ENCODE measurements at places on chromosomes 11 and 22.

- no peak for DNase-seq
Measured at GRCh38 chr11:21148376-21148775, 479.0 kb downstream of the NELL1 start.

GRCh38 chr11:7575841-7576725 lies 62.3 kb downstream of the PPFIBP2 start:
- DNase-seq, result peak; percentile 26

DNA sequence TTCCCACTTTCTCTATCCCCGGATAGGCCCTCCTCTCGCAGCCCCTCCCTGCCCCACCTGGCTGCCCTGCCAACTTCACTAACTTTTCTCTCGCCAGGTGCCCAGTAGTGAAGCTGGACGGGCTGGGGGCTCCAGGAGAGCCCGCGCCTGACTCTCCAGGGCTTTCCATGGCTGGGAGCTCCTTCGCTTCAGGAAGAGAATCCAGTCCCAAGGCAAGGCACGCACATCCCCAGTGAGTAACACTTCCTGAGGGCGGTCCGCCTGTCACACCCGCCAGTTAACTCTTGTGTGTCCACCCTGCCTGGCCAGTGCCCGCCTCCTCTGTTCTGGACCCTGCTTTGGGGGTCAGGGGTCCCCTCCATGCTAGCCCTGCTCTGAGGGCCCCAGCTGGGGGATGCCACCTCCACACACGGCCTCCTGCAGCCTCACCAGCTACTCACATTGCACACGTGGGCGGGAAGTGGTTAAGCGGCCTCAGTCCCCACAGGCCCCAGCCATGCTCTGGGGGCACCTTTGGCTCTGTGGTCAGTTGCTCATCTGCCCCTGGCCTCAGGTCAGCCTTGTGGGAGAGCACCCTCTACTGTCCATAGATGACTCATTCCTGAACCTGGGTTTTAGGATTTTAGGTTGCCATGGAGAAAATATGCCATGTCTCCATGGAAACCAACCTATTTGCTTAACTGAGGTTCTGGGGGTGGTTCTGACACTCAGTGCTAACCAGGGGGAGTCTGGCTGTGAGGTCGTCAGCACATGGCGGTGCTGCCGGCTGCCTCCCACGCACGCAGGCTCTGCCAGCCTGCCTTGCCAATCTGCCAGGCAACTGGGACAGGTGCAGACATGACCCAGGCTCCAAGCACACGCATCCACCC lies at the start of gene RIN1:
Gene RIN1, minus strand, starts transcription at position 201 of the 869 bp plus-strand sequence. Its CDS starts 32 bp downstream, at position 169.
- DNase-seq, result no peak

DNA sequence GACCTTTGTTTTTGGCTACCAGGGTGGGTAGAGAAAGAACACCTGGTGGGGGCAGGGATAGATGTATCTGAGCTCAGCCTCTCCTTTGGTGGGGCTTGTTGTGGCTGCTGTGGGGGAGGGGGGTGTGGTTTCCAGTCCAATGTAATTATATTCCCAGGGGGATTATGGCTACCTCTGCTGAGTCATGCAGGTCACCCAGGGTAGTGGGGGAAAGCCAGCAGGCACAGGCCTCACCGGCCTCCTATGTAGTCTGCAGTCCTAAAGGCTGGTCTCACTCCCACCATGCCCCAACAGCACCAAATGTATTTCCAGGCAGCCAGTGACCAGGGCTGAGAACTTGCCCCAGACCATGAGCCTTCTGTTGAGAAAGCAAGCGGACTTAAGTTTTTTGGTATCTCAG lies 119.6 kb downstream of the DYNC2H1 start:
- no peak for DNase-seq

DNA sequence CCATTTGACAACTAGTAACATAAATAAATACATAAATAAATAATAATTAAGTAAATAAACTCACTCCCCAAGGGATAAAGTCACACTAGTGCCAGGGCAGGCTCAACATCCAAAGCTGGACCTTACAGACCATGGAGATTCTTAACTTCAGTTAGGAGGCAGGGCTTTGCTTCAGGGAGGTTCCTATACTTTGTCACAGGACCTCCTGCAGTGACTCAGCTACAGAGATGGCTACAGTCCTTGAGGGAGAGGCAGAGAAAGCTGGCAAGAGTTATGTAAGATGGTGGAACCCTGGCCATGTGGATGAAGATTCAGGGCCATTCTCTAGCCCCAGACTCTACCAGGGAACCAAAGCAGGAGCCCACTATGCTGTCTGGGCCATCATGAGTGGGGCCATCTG lies 74.1 kb upstream of the CADM1 start:
- DNase-seq, result no peak

DNA sequence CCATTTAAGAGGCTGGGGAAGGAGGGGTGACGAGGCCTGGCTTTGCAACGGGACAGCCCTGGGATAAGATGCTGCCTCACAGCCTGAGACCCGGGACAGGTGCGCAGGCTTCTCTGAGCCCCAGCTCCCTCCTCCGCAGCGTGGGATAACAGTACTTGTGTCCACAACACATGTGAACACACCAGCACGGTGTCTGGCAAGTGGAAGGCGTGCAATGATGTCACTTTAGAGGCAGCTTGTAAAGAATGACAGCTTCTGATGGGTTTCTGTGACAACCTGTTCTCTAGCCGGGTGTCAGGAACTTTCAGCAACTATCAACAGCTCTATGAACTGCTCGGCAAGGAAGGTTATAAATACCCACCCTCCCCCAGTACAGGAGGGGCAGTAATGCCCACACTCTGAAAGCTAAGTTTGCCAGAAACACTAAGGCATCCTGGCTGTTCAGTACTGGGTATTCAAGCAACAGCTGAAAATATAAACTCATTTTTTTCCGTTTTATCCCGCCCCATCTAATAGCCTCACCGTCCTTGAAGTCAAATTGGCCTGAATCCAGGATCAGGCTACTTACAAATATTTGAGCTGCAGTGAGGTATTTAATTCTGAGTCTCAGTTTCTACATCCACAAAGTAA lies 59.7 kb downstream of the MYH9 start:
- DNase-seq, result no peak

DNA sequence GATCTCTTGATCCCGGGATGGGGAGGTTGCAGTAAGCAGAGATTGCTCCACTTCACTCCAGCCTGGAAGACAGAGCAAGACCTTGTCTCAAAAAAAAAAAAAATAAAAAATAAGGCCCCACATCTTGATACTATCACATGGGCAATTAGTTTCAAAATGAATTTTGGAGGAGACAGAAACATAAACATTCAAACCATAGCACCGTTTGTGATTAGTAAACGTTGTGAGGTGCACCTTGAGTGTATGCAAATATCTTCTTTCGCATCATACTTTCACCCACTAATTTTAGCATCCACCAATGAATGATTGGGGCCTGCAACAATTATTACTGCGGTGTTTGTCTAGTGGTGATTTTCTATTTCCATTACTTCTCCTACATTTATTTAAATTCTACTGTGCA lies 11.0 kb upstream of the SPDYC start:
- DNase-seq, result no peak

GRCh38 chr11:121067453-121067852 lies 33.6 kb upstream of the TECTA start:
- DNase-seq, result no peak

- DNase-seq, result no peak
Measured at GRCh38 chr11:134904103-134904790, 492.2 kb upstream of the B3GAT1 start.

GRCh38 chr11:86984701-86985100 lies 29.5 kb upstream of the FZD4 start:
- DNase-seq, result no peak

DNA sequence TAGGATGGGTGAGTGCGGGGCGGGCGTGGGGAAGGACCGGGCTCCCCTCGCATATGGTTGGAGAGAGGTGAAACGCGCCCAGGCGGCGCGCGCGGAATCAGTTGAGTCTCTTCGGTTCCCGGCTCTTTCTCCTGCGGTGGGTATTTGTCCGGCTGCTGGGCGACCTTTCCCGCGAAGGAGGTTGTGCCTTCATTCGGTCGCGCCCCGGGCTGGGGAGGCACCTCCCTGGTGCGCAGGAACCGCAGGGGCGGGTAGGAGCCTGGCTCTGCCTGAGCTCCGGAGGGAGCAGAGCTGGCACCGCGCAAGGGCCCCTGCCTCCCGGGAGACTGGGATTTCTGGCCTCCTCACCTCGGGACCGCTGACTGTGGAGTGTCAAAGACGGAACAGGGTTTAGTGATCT lies 27.5 kb downstream of the SAA4 start:
- no peak for DNase-seq

GRCh38 chr22:30183271-30183670 lies 63.3 kb downstream of the LIF start:
- DNase-seq, result no peak

DNA sequence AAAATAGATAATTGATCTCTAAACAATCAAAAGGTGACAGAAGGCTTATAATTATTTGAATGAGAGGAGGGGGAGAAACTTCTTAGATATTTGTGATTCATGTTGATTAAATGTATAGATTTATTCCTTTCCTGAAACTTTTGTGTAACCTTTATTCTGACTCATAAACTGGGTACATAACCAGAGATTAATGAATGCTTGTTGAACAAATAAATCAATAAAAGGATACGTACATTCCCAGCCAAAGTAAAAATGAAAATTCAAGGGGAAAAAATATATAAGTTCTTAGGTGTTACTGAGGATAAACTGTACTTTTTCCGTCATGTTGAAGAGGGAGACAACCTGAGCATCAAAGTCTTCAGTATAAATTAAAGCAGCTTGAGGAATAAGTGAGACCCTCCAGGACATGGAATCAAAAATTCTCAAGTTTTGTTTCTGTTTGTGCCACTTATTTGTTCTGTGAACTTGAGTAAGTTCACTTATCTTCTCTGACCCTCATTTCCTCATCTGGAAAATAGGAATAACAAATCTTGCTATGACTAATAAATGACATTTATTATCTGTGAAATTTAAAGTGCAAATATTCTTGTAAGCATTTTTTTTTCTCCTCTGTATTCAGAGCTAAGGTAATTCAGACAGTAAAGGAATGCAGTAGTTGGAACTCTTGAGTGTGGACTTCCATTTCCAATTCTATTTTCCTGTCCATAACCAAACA lies 195.4 kb downstream of the METTL15 start:
- no peak for DNase-seq

DNA sequence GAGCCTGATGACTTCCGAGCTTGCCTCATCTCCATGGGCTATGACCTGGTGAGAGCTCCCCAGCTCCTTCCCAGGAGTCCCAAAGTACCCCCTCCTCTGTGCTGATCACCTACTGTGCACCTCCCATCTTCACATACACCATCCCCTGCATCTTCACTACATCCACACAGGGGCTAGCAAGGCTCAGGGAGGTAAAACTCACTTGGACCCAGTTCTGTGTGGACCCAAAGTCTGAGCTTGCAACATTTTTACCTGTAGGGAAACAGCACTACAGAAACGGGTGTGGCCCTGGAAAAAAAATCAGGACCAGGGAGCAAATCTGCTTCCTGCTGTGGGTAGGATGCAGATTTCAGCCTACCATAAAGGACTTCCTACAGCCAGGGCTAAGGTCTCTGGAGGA lies 6.1 kb downstream of the CTSF start:
- DNase-seq, result no peak

DNA sequence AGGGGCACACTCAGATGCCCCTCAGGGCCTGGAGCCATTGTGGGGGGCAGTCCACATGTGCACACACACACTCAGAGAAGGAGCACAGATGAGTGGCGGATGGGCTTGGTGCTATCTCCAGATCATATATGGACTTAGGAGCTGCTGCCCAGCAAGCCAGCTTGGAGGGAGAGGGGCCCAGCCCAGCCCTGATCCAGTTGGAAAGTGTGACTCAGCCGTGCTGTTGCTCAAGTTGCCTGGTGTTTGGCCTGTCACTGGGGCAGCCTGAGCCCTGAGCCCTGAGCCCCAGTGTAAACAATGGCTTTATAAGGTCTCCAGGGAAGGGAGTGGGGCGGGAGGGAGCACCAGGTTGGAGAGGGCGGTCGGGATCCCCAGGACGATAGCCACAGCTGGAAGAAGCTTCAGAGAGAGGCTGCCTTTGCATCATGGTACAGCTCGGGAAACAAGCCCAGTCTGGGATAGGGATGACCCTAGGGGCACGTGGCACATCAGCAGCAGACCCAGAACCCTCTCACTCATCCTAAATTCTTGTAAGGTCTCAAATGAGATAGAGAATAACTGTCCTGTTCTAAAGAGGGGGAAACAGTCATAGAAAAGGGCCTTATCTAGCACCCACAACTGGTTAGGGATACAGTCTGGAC lies 4.8 kb downstream of the SELENOM start:
- no peak for DNase-seq

DNA sequence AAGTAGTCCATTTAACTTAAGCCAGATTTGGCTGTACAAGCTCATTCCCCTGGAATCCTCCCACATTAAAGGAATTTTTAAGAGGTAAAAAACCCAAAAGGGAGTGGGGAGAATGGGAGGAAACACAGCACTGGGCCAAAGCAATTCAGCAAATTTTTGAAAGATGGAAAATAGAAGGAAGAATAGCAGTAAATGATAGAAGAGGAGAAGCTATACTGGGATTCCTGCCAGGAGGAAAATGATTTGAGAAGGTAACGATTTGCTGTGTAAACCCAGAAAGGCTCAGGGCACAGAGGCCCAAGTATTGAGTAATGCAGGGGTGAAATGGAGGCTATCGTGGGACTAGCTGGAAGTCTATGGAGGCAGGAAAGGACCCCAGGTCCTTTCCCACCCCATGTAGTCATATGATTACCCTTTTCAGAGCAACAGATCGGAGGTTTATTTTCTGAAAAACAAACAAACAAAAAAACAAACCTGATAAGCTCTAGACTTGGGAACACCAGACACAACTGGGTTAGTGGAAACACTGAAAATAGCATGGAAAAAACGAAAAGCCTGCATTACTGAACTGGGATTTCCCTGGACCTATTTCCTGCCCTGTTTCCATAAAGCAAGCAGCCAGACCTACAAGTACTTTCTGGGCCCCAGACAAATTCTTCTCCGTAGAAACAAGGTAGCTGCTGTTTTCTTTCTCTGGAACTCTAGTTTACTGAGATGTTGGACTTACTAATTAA lies 140.0 kb downstream of the SWAP70 start:
- DNase-seq, result no peak

DNA sequence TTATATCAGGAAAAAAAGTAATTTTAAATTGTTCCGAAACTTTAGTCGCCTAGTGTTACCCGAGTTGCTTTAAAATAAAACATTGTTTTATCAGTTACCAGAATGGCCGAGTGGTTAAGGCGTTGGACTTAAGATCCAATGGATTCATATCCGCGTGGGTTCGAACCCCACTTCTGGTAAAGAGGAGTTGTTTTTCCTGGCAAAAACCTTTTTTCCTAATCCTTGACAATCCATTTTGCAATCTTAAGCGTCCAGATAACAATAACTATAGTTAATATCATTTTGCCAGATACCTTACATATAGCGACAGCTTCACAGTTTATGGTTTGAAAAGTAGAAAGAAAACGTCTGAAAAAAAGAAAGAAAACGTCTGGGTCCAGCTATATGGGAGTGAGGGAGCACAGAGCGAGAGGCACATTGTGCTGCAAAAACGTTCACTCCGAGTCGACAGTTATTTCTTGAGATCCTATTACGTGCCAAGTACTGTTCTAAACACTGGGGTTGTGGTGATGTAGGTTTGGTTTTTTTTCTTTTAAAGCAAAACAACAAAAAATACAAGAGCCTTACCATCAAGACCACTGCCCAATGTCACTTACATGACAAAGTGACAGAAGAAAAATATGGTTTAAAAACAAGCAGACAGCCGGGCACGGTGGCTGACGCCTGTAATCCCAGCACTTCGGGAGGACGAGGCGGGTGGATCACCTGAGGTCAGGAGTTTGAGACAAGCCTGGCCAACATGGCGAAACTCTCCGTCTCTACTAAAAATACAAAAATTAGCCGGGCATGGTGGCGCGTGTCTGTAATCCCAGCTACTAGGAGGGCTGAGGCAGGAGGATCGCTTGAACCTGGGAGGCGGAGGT lies 40.6 kb downstream of the OR4D9 start:
- no peak for DNase-seq
